Peyer's patch (tissue), 4 donors: ENCODE measurements at places on chromosomes 2 and 18.

- no peak for DNase-seq
Measured at GRCh38 chr18:37484983-37485834, 80.4 kb downstream of the CELF4 start.

DNA sequence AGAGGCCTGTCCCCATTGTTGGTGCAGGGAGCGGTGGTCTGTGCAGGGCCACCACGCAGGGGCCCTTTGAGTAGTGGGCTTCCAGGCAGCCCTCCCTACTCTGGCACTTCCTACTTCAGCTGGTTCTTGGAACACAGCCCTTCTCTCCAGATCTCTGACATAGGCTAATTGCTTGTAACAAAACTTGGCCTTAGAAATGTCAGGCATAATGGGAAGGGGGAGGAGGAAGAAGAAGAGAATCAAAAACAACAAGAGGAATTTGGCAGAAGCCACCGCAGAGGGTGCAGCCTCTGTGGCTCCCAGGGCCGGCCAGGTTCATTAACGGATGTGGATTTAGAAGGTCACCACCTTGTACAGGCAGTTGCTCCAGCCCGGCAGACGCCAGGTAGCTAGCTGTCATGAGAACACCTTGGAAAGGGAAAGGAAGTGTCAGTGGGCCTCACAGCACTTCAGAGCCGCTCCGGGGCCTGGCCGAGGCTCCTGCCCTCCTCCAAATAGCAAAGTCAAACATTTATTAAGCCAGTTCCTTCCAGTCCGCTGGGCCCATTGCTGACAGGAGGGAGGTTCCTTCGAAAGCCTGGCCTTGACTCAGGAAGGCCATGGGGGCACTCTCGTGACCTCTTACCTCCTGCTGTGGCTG lies 7.4 kb downstream of the BOD1L2 start:
- no peak for DNase-seq

DNA sequence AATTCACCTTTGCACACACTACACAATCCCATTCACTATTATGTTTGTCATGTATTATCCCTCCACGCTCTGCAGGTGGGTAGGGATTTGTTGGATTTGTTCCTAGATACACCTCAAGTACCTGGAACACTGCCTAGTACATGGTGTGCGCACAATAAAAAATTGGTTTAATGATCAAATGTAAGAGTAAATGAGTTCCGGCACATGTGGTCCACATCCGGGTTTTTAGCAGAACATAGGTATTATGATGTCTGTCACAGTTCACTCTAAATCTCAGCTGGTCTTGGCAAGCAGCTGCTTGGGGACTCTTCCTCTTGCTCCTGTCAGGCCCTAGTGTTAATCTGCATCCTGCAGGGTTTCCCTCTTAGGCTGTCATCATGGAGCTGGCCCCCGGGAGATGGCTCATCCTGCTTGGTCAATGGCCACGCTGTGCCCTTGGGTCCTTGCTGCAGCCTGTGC lies 21.8 kb upstream of the IL1R1 start:
- DNase-seq = no peak

- no peak for DNase-seq
Measured at GRCh38 chr2:164080486-164080885, 344.7 kb upstream of the FIGN start.

GRCh38 chr18:42559069-42559690 lies 556.3 kb downstream of the RIT2 start:
- DNase-seq = no peak

- no peak for DNase-seq
Measured at GRCh38 chr18:25029802-25030201, 322.2 kb downstream of the ZNF521 start.

- no peak for DNase-seq
Measured at GRCh38 chr2:235373171-235373570, 120.7 kb upstream of the AGAP1 start.

DNA sequence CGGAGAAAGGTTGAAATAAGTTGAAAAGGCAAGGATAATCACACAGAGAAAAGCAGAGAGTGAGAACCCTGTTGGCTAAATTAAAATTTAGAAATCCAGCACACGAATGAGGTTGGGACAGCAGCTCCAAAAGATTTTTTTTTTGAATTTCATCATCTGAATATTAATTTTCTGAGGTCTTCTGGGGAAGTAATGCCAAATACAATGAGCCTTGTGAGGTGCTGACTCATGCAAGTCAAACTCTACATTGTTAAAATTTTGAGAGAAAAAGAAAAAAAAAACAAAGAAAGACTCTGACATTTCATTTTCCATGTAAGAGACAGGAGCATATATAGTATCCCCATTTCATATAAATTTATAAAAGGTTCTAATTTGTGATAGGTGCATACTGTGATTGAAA lies 614.2 kb upstream of the CDH2 start:
- DNase-seq = no peak

DNA sequence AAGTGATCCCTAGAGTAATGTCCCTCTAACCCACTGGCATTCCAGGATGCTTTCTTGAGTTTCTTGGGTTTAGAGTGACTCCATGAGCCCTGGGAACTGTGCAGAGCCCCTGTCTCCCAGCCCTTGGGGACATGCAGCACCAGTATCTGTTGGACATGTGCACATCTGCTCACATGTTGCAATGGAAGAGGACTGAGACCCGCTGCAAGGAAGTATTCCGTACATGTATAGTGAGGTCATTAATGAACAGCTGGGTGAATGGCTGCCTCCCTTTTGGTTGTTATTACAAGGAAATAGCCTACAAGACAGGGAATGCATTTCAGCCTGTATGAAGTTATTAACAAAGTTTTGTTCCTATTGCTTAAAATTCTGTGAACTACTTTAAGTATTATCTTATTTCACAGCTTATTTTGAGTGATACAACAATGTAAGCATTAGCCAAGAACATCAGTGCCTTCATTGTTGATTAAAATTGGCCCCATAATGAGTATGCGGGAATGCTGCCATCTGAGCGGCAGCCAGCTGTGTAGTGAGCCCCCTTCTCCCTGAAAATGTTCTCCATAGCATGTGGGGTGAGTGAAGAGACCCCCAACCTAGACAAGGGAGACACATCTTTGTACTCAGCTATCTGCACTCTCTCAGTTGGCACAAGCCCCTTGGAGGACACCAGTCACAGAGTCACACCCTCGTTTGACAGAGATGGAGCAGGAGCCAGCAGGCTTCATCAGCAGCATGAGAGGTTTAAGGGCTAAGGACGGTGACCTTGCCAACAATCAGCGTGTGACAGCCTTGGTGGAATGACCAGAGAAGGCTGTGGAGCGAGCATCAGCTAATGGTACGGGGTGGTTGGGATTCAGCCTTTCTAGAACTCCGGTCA lies 87.4 kb downstream of the FAM210A start:
- no peak for DNase-seq

DNA sequence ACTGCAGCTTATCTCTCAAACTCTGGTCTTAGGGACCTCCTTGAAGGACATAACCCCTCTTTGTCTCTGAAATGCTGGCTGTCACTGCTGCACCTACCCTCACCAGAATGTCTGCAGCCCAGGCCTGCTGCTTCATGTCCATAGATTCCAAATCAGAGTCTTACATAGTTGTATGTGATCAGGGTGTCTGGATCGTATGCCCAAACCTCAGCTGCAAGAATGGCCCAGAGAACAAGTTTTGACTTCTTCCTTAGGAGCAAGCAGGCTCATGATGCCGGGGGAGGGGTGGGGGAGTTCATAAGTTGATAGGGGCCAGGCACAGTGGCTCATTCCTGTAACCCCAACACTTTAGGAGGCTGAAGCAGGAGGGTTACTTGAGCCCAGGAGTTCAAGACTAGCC lies 55.8 kb upstream of the RMDN2 start:
- no peak for DNase-seq

- peak; percentile 92 for DNase-seq
Measured at GRCh38 chr2:84970868-84971509, at the start of gene KCMF1. KCMF1 (plus strand) TSS chr2:84971161; CDS start chr2:84971452, 291 bp downstream.

DNA sequence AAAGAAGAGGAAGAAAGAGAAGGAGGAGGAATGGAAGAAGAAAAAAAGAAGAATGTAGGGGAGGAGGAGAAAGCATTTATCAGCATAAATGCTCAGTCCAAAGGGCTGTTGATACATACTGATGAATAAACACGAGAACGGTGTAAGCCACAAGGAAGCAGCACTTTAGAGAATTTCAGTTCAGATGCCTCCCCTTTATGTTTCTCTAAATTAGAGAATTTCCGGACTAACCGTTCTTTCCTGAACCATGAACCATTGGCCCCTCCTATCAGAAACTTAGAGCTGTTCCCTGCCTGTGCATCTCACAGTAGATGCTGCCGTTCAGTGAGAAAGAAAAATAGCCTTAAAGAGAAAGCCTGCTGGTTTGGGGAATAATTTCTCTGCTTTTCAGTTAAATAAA lies 49.2 kb upstream of the TUBA3D start:
- DNase-seq = no peak

- no peak for DNase-seq
Measured at GRCh38 chr2:44572196-44572900, 210.6 kb downstream of the CAMKMT start.

DNA sequence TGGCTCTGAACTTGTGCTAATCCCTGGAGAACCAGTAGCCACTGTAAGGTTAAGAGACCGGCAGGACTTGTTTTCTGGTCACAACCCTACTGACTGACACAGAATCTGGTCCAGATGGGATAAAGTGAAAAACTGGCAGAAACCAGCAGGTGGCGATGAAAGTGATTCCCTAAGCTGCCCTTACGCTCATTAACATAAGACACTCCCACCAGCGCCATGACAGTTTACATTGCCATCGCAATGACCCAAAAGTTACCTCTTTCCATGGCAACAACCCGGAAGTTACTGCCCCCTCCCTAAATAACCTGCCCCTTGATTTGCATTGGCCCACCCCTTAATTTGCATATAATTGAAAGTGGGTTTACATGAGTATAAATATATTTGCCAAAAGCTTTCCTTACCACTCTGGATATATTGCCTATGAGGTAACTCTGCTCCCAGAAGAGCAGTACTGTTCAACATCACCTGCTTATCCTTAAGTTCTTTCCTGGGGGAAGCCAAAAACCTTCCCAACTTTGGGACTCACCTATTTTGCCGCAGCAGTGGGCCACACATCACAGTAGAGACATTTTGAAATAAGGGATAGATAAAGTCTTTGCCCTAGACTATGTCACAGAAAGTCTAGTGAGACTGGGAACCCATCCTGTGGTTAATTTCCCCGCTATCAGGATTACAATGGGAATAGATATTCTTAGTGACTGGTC lies 35.8 kb upstream of the AFF3 start:
- DNase-seq = no peak

- DNase-seq = peak; percentile 59
Measured at GRCh38 chr18:75211953-75212750, 1.6 kb downstream of the TSHZ1 start.

DNA sequence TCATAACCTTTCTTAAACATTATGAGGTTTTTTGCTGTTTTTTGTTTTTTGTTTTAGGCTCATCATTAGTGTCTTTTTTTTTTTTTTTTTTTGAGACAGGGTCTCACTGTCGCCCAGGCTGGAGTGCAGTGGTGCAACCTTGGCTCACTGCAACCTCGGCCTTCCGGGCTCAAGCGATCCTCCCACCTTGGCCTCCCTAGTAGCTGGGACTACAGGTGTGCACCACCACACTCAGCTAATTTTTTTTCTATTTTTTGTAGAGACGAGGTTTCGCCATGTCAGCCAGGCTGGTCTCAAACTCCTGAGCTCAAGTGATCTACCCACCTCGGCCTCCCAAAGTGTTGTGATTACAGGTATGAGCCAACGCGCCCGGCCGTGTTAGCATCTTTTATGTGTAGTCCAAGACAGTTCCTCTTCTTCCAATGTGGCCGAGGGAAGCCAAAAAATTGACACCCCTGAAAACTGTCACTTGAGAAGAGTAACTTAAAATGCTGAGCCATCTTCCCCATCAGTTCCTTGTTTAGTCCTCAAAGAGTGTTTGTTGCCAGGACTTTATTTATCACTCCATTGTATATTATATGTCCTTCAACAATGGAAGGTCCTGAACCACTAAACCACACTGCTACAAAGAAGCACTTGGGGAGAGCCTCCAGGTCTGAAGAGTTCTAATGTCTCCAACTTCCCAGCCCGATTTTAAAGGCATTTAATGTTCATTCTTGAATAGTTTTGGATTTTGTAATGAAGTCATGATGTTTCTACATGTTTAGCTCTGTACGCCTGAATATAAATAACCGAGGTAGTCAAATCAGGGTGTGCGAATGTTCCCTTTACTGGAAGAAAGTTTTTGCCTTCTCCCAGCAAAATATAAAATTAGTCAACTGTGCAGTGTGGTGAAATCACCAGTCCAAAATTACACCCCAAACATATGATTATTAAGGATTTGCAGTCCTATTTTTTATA lies 26.4 kb downstream of the ZNF516 start:
- DNase-seq = no peak

DNA sequence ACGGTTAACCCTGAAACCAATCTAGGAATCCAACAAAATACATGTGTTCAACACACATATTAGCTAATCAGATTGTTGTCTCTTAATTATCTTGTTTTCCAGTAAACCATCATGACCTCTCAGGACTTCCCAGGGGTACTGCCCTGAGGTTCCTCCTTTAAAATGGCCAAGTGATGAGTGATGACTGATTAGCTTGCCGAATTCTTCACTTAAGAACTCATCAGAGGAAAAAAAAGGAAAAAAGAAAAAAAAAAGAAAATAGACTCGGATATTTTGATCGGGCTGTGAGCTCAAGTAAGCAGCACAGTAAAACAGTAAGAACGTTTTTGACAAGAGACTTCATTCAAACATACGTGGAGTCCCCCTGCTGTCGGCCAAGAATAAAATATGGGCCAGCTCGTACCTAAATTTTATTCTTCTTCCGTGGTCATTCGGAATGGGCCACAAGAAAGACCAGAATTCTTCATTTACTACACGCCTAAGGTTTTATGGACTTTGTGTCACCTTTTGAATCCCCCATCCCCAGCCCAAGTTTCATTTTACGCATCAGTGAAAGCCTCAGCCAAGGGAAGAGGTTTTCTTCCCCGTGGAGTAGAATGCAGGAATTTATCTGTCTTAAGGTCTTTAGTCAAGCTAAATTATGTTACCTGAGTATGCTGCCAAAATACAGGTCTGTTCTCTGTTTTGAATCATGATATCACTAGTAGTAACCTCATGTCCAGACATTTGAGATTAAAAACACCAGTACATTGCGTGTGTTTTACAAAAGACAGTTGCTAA lies 40.5 kb downstream of the COLEC12 start:
- DNase-seq = no peak
